Activated T-helper 17 cell treated with anti-CD3 and anti-CD28 coated beads, Interleukin-2, amount 50 U/mL, for 72 hours (primary cell): ENCODE measurements at places on chromosomes 7 and 10. TPM values are rescaled to one million over a fixed set of nuclear protein-coding genes. Genes with fewer than 3 reads are reported as not detected.

DNA sequence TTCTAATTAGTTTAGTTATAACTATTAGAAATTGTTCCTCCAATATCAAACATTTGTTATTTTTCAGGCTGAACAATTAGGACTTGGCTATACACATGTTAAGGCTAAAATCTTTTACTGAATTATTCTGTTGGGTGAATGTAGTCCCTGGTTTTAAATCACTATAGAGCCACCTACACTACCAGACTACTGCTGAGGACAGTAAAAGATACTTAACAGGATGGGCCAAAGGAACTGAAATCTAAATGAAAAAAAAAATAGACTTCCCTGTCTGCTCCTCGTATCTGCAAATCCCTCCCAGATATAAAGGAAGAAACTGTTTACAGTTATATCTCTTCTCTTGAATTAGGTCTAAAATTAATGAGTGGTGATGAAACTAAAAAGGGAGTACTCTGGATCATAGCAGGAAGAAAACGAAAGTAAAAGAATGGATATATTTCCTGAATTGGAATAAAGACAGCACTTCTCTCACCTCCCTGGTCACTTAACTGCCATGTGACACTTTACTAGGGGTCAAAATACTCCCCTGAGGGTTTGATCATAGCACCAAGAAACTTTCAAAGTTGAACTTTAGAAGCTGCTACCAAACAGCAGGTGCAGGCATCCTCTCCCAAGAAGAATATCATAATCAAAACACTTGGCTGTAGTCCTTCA lies 12.7 kb downstream of the FBXW4 start:
- no peak for ATAC-seq

DNA sequence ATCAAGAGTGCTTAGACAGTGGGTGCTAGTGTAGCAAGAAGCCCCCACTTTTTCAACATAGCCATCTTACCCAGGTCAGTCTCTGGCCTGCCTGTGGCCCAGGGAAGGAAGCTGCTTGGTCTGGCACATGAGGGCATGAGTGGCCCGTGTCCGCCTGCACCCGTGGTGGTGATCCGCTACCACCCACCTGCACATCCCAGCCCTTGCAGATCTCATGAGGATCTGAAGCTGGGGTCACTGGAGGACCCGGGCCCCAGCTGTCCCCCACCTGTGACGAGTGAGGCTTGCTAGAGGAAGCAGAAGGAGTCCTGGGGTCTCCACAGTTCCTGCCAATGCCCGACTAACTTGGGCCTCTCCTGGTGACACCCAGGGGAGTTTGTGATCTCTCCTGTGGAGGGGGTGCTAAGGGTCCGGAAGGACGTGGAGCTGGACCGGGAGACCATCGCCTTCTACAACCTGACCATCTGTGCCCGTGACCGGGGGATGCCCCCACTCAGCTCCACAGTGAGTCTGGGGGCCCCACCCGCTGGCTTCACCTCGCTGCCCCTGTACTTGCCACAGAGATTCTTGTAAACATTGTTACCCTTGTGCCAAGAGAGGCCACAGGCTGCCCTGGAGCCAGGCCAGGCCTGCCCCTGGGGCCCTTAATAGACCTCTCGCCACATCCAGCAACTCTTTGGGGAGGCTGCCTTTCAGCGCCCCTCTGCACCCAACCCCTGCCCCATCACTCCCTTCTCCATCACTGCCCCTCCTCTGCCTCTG lies 10.8 kb upstream of the VSIR start:
- ATAC-seq = no peak

- ATAC-seq = peak; percentile 90
Observed at GRCh38 chr7:111083413-111083812, 7.5 kb upstream of the LRRN3 start.

GRCh38 chr10:60623627-60624026 lies 154.7 kb upstream of the CDK1 start:
- no peak for ATAC-seq

- no peak for ATAC-seq
Observed at GRCh38 chr10:86957471-86958115, at the start of gene MMRN2. TSS of gene MMRN2 (minus strand) at chr10:86957615. CDS start at chr10:86957541, 74 bp downstream.

DNA sequence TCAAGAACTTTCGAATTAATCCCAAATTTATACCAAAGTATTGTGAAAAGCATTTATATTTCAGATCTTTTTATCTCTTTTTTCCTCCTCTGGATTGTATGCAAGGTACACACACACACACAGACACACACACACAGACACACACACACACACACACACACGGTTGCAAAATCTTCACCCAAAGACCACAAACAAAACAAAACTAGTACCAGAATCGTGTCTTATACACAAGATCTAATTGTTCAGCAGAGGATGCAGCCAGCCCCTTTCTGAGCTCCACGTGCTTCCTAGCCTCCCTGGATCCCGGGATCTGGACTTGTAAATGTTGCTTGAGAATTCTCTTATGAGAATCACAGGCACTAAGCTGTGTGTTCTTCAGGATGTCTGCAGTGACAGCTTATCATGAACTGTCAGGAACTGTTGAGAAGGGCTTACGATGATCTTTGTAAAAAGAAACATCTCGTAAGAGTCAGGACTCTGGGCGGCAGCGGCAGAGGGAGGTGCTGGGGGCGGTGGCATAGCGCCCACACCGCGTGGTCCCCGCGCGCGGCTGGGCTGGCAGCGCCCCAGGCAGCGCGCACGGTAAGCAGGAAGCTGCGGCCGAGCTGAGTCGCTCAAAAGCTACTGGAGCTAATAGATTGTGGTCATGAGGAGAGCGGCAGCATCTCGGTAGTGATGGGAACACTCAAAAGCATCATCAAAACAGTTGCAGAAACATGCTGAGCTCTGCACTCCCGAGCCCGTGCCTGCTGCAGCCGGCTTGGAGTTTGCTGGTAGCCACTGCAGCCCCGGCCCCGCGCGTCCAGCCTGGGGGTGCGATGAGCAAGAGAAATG lies 277.6 kb downstream of the GATA3 start:
- ATAC-seq = peak; percentile 89

TAC1 gene
- not detected for total RNA-seq
